ENCODE measurements at places on chromosomes 12 and 14. TPM values are rescaled to one million over a fixed set of nuclear protein-coding genes. Genes with fewer than 3 reads are reported as not detected.

GPR162 gene
- total RNA-seq, result 2.0 TPM

TCL1B gene
- total RNA-seq, result not detected

SLC17A8 gene
- total RNA-seq, result not detected

MMP14 gene
- total RNA-seq, result 1.9 TPM

NTN4 gene
- total RNA-seq, result not detected

KCNC2 gene
- not detected for total RNA-seq

GRCh38 chr14:86013641-86014040 lies 483.7 kb downstream of the FLRT2 start:
- DNase-seq, result no peak

- no peak for DNase-seq
Observed at GRCh38 chr12:15453613-15454012, 131.3 kb downstream of the PTPRO start.

GRCh38 chr12:21980544-21980943 lies 39.3 kb upstream of the ABCC9 start:
- DNase-seq, result no peak

DNA sequence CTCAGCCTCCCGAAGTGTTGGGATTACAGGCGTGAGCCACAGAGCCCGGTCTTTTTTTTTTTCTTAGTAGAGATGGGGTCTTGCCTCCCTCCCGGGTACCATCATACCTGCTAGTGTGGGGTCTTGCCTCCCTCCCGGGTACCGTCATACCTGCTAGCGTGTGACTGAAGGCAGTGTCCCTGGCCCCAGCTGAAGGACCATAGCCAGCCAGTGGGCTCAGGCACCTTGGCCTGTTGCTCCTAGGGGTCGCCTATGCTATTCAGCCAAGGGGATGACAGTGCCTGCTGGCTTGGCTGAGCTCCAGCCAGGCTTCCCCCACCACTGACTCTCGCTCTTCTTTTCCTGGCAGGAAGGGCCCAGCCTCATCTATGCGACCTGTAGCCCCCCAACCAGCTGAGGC lies 10.5 kb upstream of the BLTP3B start:
- DNase-seq, result no peak

GRCh38 chr14:54815515-54815914 lies 87.1 kb downstream of the GCH1 start:
- DNase-seq, result no peak

DNA sequence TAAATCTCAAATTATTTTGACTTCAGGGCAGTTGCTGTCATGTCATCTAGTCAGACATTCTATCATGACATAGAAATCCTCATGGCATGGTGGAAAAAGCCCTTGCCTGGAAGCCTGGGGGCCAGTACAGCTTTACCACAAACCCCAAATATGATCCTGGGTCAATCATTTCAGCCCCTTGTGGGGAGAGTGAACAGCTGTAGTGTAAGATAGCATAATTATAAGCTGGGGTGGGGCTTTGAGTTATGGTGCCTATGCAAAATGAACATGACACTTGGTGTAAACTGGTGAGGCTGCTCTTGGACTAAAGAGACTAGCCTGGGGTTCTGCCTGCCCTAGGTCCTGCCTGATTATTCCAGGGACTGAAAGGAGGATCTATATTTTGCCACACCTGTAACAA lies 207.7 kb upstream of the DDHD1 start:
- DNase-seq, result no peak

DNA sequence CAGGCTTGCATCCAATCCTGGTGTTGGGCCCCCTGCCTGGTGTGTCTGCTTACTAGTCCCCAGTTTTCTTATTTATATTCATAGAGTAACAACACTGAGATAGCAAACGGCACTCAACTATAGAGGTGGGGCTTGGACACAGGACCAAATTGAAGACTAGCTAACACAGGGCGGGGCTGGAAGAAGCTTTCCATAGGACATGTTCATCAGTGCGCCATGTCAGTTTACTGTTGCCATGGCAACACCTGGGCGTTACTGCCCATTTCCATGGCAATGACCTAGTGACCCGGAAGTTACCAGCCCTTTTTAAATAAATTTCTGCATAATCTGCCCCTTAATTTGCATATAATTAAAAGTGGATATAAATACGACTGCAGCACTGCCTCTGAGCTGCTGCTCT lies 275.5 kb upstream of the TMEM132C start:
- DNase-seq, result no peak

DNA sequence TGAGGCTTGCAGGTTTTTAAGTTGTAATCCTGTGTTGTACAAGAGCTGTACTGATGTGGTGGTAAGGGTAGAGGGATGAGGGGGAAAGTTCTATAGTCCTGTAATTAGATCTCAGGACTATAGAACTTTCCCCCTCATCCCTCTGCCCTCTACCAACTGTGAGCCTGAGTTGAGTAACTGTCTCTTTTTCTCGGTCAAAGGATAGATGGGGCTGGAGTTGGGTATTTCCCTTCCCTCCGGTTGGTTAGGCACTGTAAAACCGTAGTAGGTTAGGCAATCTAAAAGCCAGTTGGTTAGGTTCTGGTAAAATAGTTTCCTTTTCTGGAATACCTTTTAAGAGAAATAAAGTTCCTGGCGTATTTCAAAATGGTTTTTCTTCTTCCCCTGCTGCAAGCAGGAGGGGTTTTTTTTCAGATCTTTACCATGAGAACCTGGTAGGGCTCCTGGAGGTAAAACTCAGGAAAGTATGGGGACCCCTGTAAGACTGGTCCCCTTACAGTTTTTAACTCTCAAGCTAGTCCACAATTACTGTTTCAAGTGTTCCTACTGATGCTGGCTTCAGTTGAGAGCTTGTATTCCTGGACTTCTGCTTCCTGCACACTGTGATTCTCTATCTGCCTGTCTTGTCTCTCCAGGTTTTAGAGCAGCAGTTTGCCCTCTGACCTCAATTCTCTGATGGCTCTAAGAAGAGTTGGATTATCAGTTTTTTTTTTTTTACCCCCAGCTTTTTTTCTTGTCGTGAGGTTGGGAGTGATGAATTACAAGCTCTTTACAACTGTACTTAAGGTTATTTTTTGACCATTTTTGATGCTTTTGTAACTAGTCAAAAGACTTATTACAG lies 58.7 kb downstream of the FUT8 start:
- no peak for DNase-seq

GRCh38 chr14:27386391-27386790 lies 788.6 kb upstream of the NOVA1 start:
- no peak for DNase-seq

DNA sequence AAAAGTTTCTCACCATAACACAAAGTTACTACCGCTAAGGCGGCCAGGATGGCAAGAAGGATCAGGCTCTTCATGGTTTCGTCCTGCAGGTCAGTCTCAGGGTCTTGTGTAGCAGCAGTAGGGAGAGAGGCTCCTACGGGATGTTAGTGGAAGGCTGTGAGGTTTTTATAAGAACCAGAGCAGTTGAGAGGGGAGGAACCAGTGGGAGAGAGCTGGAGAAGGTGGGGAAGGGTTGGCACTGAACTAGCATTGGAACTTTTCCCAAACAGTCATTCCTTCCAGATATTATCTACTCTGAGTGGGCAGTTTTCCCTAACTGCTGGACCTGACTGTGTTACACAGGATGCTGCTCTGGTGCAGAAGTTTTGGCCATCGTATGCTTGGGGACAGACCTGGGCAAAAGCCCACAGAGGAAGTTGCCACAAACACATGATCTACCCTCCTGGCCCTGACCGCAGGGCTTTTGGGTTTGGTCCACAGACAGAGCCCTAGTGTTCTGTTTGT lies at the start of gene MGP:
TSS of gene MGP (minus strand) at position 137 of the 504 bp plus-strand sequence. CDS start at position 74, 63 bp downstream.
- no peak for DNase-seq

GRCh38 chr12:93591137-93591868 lies 18.8 kb downstream of the SOCS2 start:
- peak; percentile 50 for DNase-seq
